ENCODE measurements at places on chromosomes 6 and 20. TPM values are rescaled to one million over a fixed set of nuclear protein-coding genes. Genes with fewer than 3 reads are reported as not detected.

The ADTRP gene
- 17.6 TPM for total RNA-seq

The SYCP2 gene
- total RNA-seq = 0.26 TPM

The HIVEP2 gene
- total RNA-seq = 14.0 TPM

The NKX2-4 gene
- not detected for total RNA-seq

The SLC17A3 gene
- total RNA-seq = not detected

The LY6G6D gene
- not detected for total RNA-seq

The COL9A3 gene
- total RNA-seq = not detected

The SEL1L2 gene
- total RNA-seq = not detected

The SIRPA gene
- 6.8 TPM for total RNA-seq

The KCNQ5 gene
- total RNA-seq = 0.38 TPM

The C20orf141 gene
- not detected for total RNA-seq

The HMGCLL1 gene
- not detected for total RNA-seq

The OPN5 gene
- total RNA-seq = not detected

The SUMO4 gene
- total RNA-seq = 1.2 TPM

The POM121L2 gene
- total RNA-seq = not detected

The PDYN gene
- total RNA-seq = not detected

Data from bronchial epithelial cell (primary cell).